ENCODE measurements at places on chromosomes 11 and 22. TPM values are rescaled to one million over a fixed set of nuclear protein-coding genes. Genes with fewer than 3 reads are reported as not detected.

DNA sequence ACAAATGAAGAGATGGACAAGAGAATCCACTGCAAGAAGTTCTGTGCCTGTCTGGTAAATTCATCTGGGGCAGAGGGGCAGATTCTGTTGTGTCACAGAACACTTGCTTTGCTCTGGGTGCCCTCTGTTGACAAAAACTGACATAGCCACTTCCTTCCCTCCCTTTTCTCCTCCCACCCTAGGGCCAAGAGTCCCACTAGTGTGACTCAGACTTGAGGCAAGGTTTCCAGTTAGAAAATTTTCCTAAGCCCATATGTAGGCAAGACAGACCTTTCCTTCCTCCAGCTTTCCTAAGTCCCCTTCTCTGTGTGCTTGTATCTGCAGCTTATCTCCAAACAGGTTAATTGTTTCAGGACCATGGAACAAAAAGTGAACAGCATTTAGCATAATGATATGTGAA, 106.8 kb downstream of the RBFOX2 start:
- no peak overlapping the region for H3K27ac ChIP-seq
- peaks cover 4% of the 10 kb centered on the region for H3K4me1 ChIP-seq
- no peak overlapping the region for H3K4me3 ChIP-seq
- H3K36me3 ChIP-seq, result no peaks in the 10 kb centered on the region

DNA sequence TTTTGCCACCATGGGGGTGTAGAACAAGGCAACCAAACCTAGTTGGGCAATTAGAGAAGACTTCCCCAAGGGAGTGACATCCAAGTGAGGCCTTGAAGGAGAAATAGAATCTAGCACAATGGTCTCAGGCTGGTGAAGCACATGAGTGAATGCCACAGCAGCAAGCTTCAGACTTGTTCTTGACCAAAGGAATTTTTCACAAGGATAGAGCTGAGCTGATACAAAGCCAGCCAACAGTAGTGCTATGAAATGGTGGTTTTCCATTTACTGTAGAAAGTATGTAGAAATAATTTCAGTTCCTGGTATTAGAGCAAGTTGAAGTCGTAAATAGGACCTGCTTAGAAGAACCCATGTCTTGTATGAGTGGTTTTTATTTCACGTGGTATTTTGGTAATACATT, 148.3 kb upstream of the RASSF10 start:
- no peak for DNase-seq
- no peak overlapping the region for H3K4me3 ChIP-seq
- H3K4me1 ChIP-seq, result peaks cover 2% of the 10 kb centered on the region
- H3K36me3 ChIP-seq, result no peaks in the 10 kb centered on the region

DNA sequence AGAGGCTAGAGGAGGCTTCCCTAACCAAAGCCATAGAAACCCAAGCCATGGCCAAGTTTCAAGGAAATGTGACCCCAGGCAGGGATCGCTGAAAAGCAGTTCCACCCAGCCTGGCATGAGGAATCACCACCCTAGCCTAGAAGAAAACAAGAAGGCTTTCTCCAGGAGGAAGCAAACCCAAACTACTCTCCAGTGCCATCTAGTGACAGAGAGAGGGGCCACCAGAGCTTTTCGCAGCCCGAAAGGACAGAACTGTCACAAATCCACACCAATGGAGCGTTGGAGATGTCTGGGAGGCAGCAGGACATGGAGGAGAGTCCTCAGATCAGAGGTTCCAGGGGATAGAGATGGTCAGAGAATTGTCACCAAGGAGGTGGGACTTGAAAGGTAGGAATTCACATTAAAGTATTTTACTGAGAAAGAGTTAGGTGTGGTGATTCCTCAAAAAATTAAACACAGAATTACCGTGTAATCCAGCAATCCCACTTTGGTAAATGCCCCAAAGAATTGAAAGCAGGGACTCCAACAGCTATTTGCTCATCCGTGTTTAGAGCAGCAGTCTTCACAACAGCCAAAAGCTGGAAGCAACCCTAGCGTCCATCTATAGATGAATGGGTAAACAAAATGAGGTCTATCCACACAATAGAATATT, 67.3 kb upstream of the NUP50 start:
- H3K27me3 ChIP-seq, result peaks cover 8% of the 10 kb centered on the region
- no peak overlapping the region for H3K4me3 ChIP-seq
- H3K4me1 ChIP-seq, result no peaks in the 10 kb centered on the region
- no peak overlapping the region for H3K27ac ChIP-seq
- peak; percentile 78 for DNase-seq

DNA sequence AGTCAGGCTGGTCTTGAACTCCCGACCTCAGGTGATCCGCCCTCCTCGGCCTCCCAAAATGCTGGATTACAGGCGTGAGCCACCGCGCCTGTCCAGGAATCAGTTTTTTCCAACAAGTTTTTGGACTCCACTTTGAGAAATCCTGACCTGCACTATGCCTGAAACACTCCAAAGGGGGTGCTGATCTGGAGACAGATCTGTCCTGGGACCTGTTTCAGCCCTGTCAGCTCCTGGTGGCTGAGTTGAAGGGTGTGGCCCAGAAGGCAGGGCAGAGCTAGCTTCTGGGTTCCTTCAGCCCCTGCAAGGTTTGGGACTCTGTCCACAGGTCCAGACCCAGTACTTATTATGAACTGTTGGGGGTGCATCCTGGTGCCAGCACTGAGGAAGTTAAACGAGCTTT, 1.2 kb downstream of the DNAJC4 start:
- no peak for DNase-seq
- peak overlapping the region; percentile 78 for H3K4me3 ChIP-seq
- H3K27me3 ChIP-seq, result no peaks in the 10 kb centered on the region
- H3K36me3 ChIP-seq, result peaks cover 3% of the 10 kb centered on the region
- H3K27ac ChIP-seq, result no peak overlapping the region

DNA sequence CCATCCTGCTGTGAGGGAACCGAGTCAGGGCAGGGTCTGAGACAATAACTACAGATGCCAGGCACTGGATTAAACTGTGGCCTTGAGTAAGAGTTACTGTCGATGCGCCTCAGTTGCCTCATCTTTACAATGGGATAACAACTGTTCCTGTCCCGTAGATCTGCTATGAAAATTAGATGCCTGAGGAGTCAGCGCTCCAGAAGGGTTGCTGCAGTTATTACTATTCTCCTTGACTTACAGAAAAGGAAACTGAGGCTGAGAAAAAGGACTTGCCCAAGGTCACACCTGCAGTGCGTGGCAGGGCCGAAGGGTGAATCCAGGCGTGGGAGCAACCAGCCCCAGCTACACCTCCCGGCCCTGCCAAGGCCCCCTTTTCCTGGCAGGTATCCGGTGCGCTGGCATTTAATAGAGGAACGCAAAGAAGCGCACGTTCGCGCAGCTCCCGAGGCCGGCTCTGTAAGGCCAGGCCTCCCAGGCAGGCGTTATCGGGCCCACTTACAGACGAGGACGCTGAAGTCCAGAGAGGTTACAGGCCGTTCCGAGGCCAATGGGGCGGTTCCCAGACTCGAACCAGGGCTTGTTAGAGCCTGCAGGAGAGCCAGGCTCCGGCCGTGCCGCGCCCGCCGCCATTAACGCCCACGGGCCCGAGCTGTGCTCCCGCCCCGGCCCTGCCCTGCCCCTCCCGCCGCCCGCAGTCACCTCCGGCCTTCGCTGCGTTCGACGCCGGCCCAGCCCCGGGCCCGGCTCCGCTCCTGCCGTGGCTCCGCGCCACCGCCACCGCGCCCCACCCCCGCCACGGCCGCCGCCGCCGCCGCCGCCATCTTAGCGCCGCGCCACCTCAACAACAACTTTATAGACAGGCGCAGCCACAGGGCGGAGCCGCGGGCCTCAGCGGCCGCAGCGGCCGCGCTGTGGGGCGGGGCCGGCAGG, at the start of gene C11orf68:
TSS of gene C11orf68 (minus strand) at position 852 of the 930 bp plus-strand sequence. CDS start at position 821, 31 bp downstream.
- H3K4me1 ChIP-seq, result peaks cover 41% of the 10 kb centered on the region
- H3K27ac ChIP-seq, result peak within 1 kb of the TSS; percentile 84
- H3K4me3 ChIP-seq, result peak within 1 kb of the TSS; percentile 93
- DNase-seq, result no peak

DNA sequence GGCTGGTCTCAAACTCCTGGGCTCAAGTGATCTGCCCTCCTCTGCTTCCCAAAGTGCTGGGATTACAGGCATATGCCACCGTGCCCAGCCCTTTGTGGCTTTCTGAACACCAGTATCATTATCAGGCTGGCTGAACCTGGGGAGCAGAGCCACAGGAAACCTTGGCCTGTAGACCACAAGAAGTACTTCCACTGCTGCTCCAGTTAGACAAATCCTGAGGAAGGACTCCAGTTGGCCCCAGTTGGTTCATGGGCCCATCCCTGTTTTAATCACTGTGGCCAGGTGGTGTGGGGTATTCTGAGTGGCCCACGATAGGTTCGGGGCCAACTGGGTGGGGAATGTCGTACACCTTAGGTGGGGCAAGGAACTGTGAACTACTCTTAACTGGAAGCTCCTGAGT, 5.5 kb upstream of the DUSP18 start:
- peaks cover 5% of the 10 kb centered on the region for H3K4me1 ChIP-seq

The OR8K3 gene
- total RNA-seq, result not detected

The SYTL2 gene
- 13.9 TPM for total RNA-seq

The MAPK11 gene
- 17.5 TPM for total RNA-seq

The GTSE1 gene
- 39.8 TPM for total RNA-seq

The TH gene
- total RNA-seq, result not detected

The ART1 gene
- total RNA-seq, result not detected
